ENCODE measurements at places on chromosomes 13 and 19.

DNA sequence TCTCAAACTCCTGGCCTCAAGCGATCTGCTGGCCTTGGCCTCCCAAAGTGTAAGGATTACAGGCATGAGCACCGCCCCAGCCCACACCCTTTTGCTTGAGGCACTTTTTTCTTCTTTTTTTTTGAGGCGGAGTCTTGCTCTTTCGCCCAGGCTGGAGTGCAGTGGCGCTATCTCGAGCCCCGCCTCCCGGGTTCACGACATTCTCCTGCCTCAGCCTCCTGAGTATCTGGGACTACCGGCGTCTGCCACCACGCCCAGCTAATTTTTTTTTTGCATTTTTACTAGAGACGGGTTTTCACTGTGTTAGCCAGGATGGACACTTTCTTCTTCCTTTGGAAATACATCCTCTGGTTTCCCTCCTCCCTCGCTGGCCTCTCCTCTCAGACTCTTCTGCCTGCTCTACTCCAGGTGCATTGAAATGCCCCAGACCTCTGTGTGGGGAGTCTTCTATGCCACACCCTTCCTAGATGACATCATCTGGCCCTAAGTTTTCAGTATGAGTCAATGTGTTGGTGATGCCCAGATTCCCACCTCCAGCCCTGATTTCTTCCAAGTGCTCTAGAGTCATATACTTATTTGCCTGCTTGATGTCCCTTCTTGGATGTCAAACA, 20.7 kb upstream of the TPT1 start:
- DNase-seq, result no peak

DNA sequence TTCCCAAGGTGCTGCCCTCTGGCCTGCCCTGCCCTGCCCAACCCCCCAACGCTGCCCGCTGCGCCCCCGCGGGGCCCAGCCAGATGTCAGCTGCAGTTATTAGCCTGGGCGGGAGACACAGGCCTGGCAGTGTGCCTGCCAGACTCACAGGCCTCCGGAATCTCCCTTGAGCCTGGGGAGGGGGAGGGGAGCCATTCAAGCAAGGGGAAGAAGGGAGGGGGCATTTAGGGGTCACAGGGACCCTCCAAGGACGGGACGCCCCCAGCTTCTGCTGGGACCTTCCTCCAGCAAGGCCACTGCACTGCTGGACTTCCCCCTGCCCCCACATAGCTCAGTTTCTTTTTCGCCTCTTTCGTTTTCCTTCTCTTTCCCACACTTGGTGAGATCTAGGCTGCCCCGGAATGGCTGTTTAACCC, 2.6 kb upstream of the JUNB start:
- DNase-seq, result peak; percentile 84

DNA sequence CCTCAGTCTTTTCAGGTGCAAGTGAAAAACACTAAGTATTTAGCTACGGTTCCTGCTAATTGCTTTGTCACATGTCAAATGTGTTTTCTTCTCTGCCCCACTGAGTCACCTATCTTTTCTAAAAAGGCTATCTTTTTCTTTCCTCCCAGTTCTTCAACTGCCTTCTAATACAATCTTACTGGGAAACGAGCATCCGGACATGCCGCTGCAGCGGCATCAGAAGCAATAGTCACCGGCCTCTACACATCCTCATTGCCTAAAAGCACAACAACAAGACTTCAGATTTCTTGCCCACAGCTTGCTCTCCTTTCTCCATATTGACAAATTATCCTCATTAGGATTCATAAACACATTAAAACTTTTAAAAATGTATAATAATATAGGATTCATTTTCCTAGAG, 1.2 kb downstream of the PCDH9 start:
- DNase-seq, result no peak

DNA sequence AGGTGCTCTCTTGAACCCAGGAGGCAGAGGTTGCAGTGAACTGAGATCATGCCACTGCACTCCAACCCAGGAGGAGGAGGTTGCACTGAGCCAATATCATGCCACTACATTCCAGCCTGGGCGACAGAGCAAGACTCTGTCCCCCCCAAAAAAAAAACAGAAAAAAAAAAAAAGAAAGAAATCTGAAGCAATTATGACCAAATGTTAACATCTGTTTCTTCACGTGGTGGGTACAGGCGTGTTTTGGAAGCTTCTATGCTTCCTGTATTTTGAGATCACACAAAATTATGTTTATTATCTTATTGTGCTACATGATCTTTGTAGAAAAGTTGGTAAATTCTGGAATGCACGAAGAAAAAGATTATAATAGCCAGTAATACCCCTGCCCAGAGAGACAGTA, 2.7 kb upstream of the ACP5 start:
- DNase-seq, result no peak

- DNase-seq, result no peak
Measured at GRCh38 chr13:79226938-79227337, 179.1 kb downstream of the RBM26 start.

DNA sequence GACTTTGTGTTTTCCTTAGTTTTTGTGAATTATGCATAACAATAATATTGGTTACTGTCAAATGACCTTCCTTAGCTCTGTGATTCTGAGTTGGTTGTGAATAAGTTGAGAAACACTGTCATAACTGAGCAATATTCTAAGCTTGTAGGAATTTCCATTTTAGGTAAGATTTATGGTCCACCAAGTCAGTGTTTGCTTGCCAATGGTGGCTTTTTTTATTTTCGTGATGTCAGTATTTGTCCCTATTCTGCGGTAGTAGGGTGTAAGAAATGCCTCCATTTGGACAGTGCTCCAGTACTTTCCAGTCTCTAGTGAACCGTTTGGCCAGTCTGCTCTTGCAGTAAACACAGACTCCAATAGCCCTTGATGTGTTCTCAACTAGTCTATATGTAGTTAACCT, 94.7 kb downstream of the FRY start:
- no peak for DNase-seq

- no peak for DNase-seq
Measured at GRCh38 chr19:1912760-1913505, 7.7 kb downstream of the ADAT3 start.

GRCh38 chr19:39212375-39212742, 8.3 kb upstream of the SYCN start:
- DNase-seq, result peak; percentile 27

- DNase-seq, result peak; percentile 2
Measured at GRCh38 chr13:102141625-102142472, 260.0 kb downstream of the FGF14 start.

GRCh38 chr19:22783651-22784410, at the start of gene ZNF99:
Gene ZNF99 (minus strand): TSS chr19:22784151. CDS start chr19:22784016, 135 bp downstream.
- peak; percentile 54 for DNase-seq

- no peak for DNase-seq
Measured at GRCh38 chr19:50536662-50537305, 23.1 kb upstream of the ASPDH start.

GRCh38 chr13:40401911-40402776, 264.3 kb downstream of the FOXO1 start:
- DNase-seq, result peak; percentile 97

DNA sequence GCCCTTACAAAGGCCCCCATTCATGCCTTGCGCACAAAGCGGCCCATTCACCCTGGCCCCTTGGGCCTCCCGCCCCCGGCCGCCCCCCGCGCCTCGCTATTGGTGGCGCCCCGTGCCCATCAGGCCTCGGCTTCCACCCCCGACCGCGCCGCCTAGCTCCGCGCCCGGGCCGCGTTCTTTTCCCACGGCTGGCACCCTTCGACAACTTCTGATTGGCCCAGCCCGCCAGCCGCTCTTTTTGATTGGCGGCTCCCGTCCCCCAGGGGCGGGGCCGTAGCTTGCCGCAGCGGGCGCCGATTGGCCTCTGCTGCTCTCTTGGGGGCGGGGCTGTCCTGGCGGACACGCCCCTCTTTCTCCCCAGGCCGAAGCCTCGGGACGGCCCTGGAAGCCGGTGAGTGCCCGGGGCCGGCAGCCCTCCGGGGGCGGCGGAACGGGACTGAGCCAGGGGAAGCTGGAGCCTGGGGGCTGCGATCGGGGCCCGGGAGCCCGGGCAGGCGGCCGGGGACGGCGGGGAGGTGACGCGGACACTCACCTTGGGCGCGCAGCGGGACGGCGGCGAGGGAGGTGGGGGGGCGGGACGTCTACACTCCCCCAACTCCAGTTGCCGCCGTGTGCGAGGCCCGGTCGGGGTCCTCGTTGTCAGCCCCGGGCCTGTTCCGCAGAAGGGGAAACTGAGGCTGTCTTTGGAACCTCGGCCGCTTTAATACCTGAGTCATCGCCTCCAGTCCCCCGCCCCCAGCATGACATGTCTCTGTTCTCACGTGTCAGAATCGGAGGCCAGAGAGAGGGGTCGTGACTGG, at the start of gene MYH14:
MYH14 (plus strand) TSS at position 342 of the 800 bp plus-strand sequence. CDS start 6,744 bp downstream, outside the sequence.
- DNase-seq, result peak; percentile 96

DNA sequence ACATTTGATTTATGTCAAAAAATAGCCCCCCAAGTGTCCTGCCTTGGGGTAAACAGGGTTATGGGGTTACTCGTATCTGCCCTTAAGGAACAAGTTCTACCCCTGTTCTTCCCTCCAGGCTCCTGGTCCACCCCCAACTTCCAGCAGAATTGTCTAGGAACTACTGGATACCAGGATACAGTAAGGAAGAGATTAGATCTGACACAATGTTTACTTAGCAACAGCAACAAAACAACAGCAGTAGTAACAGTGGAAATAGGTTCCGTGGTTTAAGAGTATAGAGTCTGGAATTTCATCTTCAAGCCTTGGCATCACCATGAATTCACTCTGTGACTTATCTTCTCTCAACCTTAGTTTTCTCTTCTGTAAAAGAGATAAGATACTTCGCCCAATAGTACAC, 1.7 kb upstream of the FAM98C start:
- DNase-seq, result peak; percentile 34

DNA sequence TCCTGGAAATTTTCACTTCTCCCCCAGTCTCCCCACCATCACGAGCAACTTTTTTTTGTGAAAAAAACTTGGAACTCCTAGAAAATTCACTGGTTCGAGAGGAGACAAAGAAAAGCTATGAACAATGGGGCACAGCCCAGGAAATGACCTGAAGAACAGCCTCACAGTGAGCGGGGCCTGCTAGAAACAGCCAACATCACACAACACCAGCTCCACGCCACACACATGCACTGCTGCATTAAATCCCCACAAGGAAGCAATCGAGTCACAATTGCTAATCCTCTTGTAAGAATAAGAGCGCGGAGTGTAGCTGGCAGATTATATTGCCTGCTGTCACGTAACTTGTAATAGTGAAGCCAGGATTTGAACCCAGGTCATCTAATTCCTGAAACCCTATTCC, 48.8 kb downstream of the SLC7A1 start:
- DNase-seq, result no peak

DNA sequence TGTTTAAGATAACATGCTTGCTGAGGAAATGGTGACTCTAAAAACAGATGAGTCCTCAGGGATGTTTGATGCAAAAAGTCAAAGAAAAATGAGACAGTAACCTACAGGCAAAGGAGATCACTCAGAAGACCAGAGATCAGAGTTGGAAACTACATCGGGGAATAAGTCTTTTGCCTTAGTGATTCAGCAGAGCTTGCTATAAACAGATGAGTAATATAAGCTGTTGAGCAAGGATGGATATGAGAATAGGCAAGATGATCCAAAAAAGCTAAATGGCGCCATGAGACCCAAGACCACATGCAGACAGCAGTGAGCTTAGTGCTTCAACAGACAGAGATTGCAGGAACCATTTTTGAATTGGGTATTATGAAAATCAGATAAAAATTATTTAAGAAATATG, 168.6 kb downstream of the POSTN start:
- DNase-seq, result no peak

DNA sequence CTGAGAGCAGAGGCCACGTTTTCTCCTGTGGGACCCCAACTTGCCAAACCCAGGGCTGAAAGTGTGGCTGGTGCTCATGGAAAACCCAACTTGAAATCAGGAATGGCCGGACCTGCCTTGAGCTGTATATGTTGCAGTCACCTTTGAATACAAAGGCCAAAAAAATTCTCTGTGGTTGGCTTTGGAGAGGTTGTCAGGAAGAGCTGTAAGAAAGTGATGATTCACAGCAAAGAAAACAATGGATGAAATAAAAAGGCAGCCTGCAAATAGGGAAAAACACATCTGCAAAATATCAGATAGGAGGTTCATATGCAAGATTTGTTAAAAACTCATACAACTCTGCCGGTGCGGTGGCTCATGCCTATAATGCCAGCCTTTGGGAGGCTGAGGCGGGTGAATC, 715.8 kb downstream of the UQCRFS1 start:
- DNase-seq, result no peak

DNA sequence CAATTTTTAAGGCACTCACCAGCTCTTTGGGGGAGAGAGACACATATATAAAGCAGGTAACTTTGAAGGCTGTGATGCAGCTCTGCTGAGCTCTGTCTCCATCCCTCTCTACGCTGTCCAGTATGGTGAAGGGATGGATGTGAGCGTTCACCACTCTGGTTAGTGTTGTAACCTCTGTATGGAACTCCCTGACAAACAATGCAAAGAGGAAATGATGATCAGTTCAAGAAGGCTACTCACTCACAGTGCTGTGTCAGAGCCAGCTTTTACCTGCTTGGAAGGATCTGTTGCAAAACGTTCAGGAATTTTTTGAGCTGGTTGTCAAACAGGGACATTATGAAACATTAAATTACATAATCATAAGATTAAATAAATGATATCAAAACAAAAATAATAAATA, 90.8 kb upstream of the SLC10A2 start:
- DNase-seq, result no peak

DNA sequence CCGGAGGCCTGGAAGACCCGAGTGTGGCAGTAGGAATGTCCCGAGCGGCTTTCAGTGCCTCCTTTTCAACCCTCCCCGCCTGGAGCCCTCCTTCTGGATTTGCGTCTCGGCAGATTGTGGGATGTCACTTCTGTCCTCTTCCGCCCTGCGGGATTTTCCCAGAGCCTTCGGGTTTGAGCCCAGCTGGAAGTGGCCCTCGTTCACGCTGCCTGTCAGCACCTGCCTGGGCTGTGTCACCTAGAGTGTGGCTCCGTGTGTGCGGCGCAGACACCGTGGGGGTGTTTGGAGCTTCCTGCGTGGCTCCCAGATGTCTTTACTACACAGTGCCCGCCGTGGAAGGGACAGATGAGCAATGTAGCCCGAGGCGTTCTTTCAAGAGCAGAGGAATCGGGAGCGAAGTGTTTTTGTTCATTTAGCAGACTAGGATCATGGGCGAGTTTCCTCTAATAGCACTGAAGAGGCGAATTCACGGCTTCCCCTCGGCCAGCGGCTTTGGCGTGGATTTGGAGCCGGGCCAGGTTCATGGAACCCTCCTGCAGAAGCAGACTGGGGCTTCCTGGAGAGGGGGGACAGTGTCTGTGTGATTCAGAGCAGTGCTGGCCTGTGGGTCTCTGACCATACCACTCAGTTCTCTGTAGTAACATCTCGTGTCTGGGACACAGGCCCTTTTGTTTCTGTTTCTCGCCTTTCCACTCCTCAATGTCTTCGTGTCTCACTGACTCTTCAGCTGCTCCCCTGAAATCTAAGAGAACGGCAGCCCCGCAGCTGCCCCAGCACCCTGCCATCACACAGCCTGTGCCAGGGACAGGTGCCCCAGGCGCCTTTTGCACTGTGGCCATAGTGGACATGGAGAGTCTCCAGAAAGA, 68.0 kb downstream of the KDM4B start:
- no peak for DNase-seq

All from small intestine (tissue), 16 donors.